ENCODE measurements at places on chromosomes 11 and 22.
A peak's percentile ranks its signal among the peaks of the same experiment; 100 is the strongest.

DNA sequence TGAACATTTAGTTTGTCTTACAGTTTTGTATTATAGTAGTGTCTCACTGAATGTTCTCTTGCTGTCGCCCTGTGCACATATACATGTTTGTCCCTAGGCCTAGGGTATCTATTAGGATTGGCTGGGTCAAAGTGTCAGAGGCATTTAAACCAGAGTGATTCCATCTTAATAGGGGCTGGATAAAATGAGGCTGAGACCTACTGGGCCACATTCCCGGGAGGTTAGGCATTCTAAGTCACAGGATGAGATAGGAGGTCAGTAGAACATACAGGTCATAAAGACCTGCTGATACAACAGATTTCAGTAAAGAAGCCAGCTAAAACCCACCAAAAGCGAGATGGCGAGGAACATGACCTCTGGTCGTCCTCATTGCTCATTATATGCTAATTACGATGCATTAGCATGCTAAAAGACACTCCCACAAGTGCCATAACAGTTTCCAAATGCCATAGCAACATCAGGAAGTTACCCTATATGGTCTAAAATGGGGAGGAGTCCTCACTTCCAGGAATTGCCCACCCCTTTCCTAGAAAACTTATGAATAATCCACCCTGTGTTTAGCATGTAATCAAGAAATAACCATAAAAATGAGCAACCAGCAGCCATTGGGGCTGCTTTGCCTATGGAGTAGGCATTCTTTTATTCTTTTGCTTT, 82.6 kb downstream of the LDLRAD3 start:
- no peak for DNase-seq

- no peak for DNase-seq
Observed at GRCh38 chr11:125514336-125515101, 18.5 kb upstream of the FEZ1 start.

DNA sequence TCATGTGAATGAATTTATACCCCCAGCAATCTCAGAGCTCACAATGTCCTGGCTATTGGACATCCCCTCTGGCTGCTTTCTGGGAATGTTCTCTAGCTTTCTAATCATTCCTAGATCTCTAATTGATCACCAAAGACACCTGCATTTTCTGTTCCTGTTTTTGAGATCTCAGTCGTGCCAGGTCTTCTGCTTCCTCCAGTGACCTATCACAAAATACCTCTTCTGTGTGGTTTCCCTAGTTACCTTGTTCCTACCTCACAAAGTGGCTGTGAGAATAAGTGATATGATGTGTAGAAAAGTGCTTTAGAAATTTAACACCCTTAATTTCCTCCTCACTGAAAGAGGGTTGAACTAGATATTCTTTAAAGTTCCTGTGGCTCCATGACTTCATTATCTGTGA, 92.2 kb downstream of the LUZP2 start:
- no peak for DNase-seq

DNA sequence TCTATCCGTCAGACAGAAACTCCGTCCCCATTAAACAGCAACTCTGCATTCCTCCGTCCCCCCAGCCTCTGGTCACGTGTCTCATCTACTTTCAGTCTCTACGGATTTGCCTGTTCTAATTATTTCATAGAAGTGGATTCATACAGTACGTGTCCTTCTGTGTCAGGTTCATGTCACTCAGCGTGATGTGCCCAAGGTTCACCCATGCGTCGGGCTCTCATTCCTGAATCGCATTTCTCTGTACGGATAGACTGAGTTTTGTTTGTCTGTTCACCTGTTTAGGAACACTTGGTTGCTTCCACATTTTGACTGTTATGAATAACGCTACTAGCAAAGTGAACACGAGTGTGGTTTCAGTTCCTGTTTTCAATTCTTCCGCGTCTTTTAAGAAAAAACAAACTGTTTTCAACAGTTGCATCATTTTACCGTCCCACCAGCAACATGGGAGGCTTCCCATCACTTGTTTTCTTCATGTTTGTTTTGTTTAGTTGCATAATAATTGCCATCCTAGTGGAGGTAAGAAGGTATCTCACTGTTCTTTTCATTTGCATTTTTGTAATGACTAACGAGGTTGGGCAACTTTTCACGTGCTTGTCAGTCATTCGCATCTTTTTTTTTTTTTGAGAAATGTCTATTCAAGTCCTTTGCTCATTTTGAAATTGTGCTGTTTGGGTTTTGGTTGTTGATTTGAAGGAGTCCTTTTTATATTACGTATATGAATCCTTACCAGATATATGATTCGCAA, 8.9 kb upstream of the NLRP6 start:
- no peak for DNase-seq

DNA sequence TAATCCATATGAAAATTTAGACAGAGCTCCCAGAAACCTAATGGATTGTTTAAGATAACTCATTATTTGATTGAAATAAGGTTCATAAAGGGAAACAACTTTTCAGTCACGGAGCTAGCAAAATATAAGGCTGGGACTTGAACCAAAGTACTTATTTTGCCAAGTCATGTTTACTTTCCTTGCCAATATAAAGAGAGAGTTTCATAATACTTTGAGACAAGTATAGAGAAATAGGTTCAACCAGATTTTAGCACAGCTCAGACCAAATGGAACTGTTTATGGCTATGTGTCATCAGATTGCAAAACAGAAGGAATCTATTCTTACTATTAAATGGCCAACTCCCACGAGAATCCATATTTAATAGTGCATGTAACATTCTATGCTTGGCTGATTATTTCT, 1517.5 kb upstream of the TENM4 start:
- no peak for DNase-seq

- DNase-seq: no peak
Observed at GRCh38 chr11:69917529-69917928, 98.3 kb upstream of the FGF3 start.

DNA sequence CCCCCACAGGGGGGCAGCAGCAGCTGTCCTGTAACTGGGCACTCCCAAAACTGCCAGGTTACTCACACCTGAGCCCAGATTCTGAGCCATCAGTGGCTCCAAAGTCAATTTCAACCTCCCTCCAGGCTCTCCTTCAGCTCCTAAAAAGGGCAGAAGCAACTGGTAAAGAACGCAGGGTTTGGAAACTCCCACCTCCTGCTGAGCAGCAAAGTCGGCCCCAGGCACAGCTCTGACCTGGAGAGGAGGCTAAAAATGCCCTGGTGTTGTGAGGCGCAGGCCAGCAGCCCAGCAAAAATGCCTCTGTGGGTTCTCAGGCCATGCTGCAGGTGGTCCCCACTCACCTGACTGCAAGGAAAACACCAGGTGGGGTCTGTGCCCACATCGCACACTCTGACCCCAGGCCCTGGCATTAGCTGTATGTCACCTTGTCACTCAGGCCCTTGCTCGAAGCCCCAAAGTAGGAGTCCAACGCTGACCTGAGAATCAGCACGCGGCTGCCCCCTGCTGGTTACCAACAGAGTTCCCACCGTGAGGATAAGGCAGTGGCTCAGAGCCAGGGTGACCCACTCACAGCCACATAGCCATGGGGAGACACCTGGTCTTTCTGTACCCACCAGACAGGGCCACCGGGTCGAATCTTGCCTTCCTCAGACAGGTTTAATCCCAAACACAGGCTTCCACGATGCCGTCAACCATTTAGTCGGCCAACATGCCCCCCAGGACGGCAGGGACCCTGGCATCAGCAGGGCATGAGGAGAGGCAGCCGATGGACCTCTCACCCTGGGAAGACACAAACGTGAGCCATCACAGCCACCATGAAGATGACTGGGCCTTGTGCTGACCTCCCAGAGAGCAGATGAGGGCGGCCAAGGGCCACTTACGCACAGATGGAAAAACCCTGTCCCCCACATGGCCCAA, 11.1 kb downstream of the POLR3H start:
- peak; percentile 35 for DNase-seq

DNA sequence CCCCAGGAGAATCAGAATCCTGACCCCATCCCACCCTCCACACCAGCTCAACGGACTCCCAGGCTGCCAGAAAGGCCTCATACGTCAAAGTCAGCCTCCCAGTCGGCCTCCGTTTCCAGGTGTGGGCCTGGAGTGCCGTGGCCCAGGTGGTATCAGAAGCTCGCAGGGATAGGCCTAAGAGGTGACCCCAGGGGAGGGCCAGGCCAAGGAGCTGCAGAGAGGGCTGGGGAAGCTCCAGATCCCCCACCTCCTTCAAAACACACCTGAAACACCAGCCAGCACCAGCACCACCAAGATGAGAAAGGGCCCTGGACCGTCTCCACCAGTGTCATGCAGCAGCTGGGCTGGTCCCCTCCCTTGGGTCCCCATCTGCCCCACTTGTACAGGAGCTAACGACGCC, 20.3 kb downstream of the ASCL2 start:
- DNase-seq: no peak

DNA sequence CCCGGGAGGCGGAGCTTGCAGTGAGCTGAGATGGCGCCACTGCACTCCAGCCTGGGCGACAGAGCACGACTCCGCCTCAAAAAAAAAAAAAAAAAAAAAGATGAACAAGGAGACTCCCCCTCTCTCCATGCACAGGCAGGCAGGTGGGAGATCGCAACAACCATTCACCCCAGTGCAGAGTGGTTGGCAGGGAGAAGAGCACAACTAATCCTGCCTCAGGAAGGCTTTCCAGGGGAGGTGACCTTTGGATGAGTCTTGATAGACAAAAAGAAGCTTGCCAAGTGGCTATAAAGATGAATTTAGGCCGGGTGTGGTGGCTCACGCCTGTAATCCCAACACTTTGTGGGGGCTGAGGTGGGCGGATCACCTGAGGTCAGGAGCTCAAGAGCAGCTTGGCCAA, 30.0 kb downstream of the FLRT1 start:
- DNase-seq: no peak

DNA sequence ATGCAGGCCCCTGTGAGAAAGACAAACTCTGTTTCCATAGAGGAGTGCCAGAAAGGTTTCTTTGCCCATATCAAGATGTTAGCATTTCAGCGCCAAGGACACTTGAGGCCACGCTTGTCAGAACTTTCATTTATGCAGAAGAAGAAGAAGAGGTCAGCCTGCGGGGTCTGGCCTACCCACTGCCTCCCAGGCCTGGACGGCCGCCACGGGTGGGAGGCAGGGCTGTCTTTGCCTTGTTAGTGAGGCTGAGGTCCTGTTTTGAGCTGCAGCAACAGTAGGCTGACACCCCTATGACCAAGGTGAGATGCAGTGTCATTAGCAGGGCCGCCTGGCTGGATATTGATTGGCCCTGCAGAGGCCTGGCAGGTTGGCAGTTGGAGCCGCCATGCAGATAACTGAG, 183.9 kb downstream of the GRIK4 start:
- DNase-seq: no peak

DNA sequence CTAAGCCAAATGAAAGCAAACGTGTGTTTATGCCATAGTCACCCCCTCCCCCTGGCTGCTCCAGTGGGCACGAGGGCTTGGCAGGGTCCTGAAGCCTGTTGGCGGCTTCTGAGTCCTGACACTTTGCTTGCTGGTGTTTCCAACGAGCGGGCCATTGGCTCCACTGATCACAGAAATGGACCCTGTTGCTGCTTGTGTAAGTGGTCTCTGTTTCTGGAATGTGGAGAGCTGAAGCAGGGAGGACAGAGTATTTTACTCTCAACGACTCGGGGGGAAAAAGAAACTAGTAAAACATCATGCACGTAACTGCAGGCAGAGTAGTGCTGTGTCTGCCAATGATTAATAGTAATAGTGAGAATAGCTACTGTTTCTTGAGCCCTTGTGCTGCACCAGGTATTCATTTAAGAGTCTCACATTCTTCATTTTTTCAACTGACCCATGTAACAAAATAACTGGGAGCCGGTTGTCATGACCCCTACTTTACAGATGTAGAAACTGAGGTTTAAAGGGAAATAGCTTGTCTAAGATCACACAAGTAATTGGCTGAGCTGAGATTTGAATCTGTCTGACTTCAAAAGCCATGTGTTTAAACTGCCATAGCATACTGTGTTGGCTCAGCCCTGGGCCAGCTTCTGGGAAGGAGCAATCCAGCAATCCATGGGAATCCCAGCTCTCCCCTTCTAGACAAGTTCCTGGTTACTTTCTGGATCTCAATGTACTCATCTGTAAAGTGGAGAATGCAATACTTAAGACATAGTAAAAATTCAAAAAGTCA, 526.7 kb downstream of the INSC start:
- peak; percentile 27 for DNase-seq

- DNase-seq: no peak
Observed at GRCh38 chr11:128235958-128236357, 351.4 kb downstream of the ETS1 start.

DNA sequence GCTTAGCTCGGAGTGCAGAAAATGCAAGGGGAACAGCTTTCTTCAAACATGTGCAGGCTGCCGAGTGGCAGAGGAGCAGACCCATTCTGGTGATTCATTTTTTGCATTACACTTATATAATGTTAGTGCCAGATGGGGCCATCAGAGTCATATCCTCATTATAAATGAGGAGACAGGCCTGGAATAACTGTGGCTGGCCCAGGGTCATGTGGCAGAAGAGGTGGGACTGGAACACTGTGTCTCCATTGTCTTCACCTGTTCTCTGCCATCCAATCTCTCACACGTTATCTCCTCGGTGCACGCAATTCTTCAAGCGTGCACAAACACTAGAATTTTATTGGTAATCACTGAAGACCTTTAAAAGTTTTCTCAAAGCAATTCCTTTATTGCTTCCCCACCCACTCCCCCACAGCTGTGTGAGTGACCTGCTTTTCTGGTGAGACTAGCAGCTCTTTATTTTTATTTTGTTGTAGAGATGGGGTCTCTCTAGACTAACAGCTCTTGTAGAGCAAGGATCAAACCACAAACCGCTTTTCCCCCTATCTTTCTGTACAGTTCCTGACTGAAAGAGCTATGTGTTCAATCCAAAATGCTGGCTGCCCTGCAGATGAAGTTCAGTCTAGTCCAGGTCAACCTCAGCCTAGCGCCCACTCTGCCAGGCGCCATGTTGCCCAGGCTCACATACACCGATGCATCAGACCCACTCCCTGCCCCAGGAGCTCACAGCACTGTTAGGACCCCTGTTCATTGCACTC, 75.3 kb downstream of the ST3GAL4 start:
- no peak for DNase-seq

- no peak for DNase-seq
Observed at GRCh38 chr11:64888406-64888728, 9.9 kb upstream of the EHD1 start.

- peak; percentile 31 for DNase-seq
Observed at GRCh38 chr22:19497245-19497644, 17.5 kb downstream of the CDC45 start.

All from NCI-H1092 treated with DMSO at 0.1 percent for 48 hours (cell line).